Neural progenitor cell (in vitro differentiated cells): ENCODE measurements at places on chromosomes 12 and 14. TPM values are rescaled to one million over a fixed set of nuclear protein-coding genes. Genes with fewer than 3 reads are reported as not detected.

The TSFM gene
- 18.1 and 19.0 TPM in 2 replicates for total RNA-seq

The RNF212B gene
- total RNA-seq: 0.50 TPM in 1 of 2 replicates, not detected in the other

The TBC1D30 gene
- 9.4 and 9.7 TPM in 2 replicates for total RNA-seq

The MMAB gene
- total RNA-seq: 24.7 and 34.5 TPM in 2 replicates

The RNASE2 gene
- not detected in 2 replicates for total RNA-seq

The KRT6C gene
- total RNA-seq: not detected in 2 replicates

The RERGL gene
- total RNA-seq: not detected in 2 replicates

The CNTN1 gene
- 0.17 and 0.22 TPM in 2 replicates for total RNA-seq

The DBX2 gene
- 0.06 TPM in 1 of 2 replicates, not detected in the other for total RNA-seq

The SERPINA12 gene
- not detected in 2 replicates for total RNA-seq

The IL26 gene
- total RNA-seq: not detected in 2 replicates

The CCDC196 gene
- total RNA-seq: not detected in 2 replicates

The LTBP2 gene
- 0.43 and 0.84 TPM in 2 replicates for total RNA-seq

The ZNF839 gene
- 13.7 and 22.6 TPM in 2 replicates for total RNA-seq

The HOXC5 gene
- total RNA-seq: not detected in 2 replicates

The BORCS5 gene
- total RNA-seq: 11.4 and 13.3 TPM in 2 replicates

The SRGAP1 gene
- 1.5 and 3.0 TPM in 2 replicates for total RNA-seq

The FBXO34 gene
- total RNA-seq: 23.2 and 23.7 TPM in 2 replicates

The COPZ1 gene
- total RNA-seq: 197 and 219 TPM in 2 replicates

The ZDHHC22 gene
- total RNA-seq: 0.07 and 0.31 TPM in 2 replicates

The MAP3K9 gene
- 14.9 and 25.3 TPM in 2 replicates for total RNA-seq

The PHETA1 gene
- total RNA-seq: 1.5 and 12.8 TPM in 2 replicates

The SYNE3 gene
- 0.03 and 0.06 TPM in 2 replicates for total RNA-seq

The KRT71 gene
- not detected in 2 replicates for total RNA-seq

The LRRC43 gene
- 0.24 and 0.46 TPM in 2 replicates for total RNA-seq

The SYT10 gene
- 0.62 and 1.2 TPM in 2 replicates for total RNA-seq

The KLRB1 gene
- total RNA-seq: not detected in 2 replicates

The BRMS1L gene
- 12.0 and 14.3 TPM in 2 replicates for total RNA-seq

The SLCO1A2 gene
- total RNA-seq: 16.2 and 23.9 TPM in 2 replicates

The BIN2 gene
- total RNA-seq: 0.52 TPM in 1 of 2 replicates, not detected in the other

The KCNK10 gene
- total RNA-seq: 6.9 and 11.0 TPM in 2 replicates

The MYH6 gene
- 0.03 TPM in 1 of 2 replicates, not detected in the other for total RNA-seq

The MYF6 gene
- total RNA-seq: 0.43 and 0.97 TPM in 2 replicates

The IL22 gene
- not detected in 2 replicates for total RNA-seq

The KCNC2 gene
- total RNA-seq: not detected in 2 replicates

The SMCO2 gene
- not detected in 2 replicates for total RNA-seq

The TWF1 gene
- 44.6 and 69.2 TPM in 2 replicates for total RNA-seq

The RIMBP2 gene
- total RNA-seq: 0.84 and 0.99 TPM in 2 replicates

The DLGAP5 gene
- 191 and 313 TPM in 2 replicates for total RNA-seq

The EPYC gene
- not detected in 2 replicates for total RNA-seq

The TRIAP1 gene
- total RNA-seq: 47.2 and 72.1 TPM in 2 replicates

The TSHR gene
- total RNA-seq: not detected in 2 replicates

The SLC8A3 gene
- total RNA-seq: 0.24 and 0.71 TPM in 2 replicates
